HCEC 1CT (cell line): ENCODE measurements at places on chromosomes 7 and 10.

DNA sequence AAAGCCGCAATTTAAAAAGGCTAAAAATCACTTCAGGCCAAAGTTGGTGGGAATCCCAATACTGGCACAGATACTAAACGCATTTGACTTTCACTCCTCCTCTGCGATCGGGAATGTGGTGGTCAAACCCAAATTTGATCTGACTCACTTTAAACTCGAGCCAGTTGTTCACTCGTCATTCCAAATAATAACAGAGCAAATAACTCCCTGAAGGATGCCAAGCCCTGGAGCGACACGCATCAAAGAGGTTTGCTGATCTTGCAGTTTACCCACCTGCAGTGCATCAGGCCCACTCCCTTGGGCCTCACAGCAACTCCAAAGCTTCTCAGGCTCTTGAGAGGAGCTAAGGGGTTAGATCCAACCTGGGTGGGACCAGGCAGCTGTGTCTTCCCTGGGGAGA lies 12.2 kb downstream of the PTN start:
- DNase-seq, result no peak

DNA sequence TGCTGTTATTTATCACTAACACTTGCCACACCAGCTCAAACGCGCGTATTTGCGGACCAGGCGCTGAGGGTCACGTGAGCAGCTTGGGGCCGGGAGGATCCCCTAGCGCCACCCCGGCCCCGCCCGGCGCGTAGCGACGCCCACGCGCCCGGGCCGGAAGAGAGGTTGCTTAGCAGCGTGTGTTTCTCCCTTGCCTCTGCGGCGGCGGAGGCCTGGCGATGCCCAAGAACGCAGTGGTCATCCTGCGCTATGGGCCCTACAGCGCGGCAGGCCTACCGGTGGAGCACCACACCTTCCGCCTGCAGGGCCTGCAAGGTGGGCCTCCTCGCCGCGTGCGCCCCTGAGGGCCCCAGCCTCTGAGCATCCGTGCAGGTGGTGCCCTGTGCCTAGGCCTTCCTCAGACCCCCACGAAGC lies at the start of gene C10orf53:
TSS of gene C10orf53 (plus strand) at position 172 of the 414 bp plus-strand sequence. CDS start at position 219, 47 bp downstream.
- no peak for DNase-seq

DNA sequence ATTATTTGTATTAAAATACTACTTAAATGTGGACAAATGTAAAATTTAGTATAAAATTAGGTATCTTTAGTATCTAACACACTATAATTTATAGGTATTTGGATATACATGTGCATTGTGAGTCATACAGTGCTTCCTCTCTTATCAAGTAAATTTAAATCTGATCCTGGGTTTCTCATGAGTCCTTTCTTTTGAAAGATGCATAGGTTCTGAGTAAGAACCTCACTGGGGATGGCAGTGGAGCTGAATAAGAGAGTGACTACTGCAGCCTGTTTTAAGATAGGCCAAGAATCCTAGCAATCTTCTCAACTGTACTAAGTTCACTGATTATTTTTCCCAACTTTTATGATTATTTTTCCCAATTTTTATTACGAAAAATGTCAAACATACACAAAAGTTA lies 16.2 kb downstream of the CEP55 start:
- peak; percentile 46 for DNase-seq

DNA sequence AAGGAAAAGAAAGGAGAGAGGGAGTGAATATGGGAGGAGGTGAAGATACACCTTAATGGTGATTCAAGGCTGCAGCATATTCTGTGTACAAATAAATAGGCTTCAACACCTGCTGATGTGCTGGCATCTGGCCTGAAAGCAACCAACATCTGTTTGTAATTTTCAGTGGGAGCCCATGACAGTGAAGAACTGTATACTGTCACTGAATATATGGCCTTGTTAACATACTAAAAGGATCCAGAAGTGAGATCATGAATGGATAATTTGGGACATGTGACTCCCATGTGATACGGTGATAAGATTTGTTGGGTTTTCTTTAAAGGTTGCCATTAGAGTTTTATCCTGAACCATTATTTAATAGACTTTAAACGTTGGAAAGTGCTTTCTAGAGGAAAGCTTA lies 459.3 kb downstream of the CNTNAP2 start:
- no peak for DNase-seq

GRCh38 chr10:13079776-13080050 lies 20.2 kb upstream of the OPTN start:
- peak; percentile 38 for DNase-seq

GRCh38 chr10:59077855-59078254 lies 98.6 kb upstream of the PHYHIPL start:
- no peak for DNase-seq

DNA sequence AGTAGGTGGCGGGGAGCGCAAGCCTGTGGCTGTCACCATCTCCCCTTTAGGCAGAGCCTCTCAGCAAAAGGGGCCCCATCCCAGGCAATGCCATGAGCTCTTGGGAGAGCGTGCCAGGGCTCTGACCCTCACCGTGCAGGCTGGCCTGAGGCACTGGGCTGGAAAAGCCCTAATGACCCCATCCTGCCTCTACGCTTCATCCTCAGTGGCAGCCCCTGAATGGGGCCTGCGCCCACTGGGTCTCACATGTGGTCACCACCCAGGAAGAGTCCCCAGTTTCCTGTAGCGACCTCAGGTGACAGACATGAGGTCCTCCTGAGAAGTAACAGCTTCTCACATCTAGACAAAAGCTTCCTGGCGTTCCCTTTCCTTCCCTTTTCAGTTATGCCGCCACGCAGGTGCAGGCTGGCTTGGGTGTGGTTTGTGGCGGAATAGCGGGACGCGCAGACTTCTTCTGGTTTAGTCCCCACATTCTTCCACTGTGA lies 59.2 kb downstream of the CLEC2L start:
- no peak for DNase-seq

- DNase-seq, result no peak
Observed at GRCh38 chr7:36896956-36897590, 172.8 kb upstream of the AOAH start.

DNA sequence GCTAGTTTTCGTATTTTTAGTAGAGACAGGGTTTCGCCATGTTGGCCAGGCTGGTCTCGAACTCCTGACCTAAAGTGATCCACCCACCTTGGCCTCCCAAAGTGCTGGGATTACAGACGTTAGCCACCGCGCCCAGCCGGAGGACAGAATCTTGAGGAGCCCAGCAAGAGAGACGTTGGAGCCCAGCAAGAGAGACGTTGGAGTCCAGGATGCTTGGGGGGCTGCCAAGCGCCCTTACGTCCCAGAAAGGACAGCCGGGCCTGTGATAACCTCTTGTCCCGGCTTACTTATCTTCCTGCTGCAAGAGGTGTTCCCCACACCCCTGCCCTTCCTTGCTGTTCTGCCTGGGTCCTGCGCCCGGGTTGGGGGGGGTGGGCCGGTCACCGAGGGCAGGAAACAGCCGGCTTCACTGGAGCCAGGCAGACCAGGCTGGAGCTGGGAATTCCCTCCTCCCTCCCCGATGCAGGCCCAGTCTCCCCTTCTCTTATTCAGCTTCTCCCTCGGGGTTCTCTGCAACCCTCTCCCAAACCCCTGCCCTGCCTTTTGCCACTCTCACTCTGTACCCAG lies 1.9 kb upstream of the EPHB4 start:
- no peak for DNase-seq

DNA sequence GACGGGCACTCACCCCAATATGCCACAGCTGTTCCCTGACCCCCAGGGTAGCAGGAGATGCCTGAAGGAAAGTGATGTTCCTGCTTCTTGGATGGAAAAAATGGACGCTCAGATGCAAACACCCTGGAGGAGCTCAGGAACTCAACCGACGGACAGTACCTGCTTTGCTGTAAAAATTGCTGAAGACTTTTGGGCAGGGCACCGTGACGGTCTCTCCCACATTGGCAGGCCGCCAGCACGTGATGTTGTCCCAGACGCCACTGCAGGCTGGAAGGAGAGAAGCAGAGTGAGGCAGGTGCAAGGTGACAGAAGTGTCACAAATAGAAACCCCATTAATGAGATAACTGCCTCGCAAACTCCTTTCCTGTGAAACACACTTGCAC lies 35.0 kb downstream of the VIPR2 start:
- DNase-seq, result no peak

GRCh38 chr10:106991091-106991490 lies 173.4 kb downstream of the SORCS1 start:
- no peak for DNase-seq

DNA sequence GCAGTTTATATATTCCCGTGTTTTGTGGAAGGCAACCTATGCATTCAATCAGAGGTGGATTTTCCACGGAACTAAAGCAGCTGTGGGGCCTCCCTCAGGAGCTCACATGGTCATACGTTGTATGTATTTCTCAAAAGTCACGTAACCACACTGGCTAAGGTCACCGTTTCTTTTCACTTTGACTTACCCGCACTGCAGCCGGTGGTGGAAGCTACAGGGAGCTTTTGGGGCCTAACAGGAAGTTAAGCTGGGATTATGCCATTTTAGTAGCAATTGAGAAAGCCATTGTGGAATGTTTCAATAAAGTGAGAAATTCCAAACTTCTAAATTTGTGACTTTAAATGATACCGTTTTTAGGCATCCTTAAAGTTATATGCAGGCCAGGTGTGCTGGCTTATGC lies 111.2 kb upstream of the KLF6 start:
- no peak for DNase-seq

DNA sequence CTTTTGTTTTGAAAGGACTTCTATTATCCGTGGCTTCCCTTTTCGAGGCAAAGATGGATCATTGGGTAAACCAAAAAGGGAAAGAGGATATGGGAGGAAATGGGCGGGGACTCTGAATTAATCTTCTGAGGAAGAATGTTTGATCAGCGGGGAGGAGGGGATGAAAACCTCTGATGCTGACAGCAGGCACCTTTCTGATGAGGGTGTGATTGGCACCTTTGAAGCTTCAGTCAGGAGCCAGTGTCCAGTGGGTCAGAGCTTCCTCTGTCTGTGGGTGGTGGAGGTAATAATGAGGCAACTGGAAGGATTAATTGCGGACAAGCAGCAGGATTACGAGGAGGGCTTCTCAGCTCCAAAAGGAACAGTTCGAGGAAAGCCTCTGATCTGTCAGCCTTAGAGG lies 877.6 kb downstream of the LRMDA start:
- no peak for DNase-seq

DNA sequence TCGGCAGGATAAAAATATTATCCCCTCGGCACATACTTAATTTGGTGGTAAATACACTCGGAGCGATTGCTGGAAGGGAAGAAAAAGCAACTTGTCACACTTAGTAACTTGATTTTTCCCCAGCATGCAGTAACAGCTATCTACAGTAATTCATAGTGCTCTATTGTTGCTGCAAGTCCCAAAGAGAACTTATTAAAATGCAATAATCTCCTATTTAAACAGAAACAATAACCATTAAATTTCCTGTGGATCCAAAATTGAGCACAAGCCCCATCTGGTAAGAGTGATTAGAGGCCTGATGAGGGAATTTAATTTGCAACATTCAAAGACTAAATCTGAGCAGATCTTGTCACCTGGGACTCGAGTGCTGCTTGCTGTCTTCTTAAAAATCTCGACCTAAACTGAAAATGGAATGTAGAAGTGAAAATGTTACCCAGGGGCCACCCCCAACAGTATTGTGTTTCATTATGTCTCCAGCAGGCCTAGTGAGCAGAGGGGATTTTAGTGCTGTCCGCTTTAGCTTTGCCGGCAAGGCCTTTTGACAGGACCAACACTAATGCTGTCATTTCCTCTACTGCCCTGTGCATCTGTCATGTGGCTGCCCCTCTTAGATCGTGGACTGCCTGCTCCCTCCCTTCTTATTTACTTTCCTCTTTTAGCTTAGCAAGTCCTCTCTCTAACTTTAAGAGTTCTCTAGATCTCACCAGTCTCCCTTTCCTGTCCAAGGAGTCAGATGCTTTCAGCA lies 639.7 kb downstream of the AUTS2 start:
- DNase-seq, result no peak

GRCh38 chr10:52409928-52410327 lies 95.8 kb downstream of the DKK1 start:
- DNase-seq, result no peak

DNA sequence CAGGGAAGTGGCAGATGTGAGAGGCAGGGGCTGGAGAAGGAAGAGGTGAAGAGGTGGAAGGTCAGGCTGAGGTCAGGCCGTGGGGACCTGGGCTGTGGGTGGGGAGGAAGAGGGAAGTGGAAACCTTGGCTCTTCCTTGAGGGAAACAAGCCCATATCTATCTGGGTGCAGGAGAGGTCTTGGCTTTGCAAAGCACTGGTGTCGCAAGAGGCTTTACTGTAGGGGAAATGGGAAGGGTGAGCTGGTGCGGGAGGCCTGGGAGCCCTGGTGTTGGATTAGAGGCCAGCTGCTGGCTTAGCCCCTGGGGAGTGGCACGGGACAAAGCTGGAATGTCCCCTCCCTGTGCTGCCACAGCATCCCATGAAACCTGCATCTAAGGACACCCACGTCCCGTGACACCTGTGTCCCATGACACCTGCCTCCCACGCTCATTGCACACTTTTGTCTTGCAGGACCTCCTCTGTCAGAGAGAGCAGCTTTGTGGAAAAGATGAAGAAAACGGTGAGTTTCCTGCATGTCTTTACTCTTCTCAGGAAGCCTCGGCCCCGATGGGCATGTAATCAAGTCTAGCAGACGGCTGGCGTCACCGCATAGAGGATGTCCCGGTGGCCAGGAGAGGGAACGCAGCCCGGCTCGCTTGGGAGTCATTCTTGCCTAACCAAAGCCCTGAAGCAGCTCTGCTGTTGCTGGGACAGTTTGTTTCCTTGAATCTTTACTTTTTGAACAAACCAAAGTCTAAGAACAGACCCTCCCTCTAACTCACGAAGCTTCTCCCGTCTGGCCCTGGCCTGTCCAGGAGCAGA lies 22.2 kb downstream of the TMEM120A start:
- DNase-seq, result no peak

GRCh38 chr7:28957751-28958234 lies 337 bp downstream of the TRIL start:
- no peak for DNase-seq

DNA sequence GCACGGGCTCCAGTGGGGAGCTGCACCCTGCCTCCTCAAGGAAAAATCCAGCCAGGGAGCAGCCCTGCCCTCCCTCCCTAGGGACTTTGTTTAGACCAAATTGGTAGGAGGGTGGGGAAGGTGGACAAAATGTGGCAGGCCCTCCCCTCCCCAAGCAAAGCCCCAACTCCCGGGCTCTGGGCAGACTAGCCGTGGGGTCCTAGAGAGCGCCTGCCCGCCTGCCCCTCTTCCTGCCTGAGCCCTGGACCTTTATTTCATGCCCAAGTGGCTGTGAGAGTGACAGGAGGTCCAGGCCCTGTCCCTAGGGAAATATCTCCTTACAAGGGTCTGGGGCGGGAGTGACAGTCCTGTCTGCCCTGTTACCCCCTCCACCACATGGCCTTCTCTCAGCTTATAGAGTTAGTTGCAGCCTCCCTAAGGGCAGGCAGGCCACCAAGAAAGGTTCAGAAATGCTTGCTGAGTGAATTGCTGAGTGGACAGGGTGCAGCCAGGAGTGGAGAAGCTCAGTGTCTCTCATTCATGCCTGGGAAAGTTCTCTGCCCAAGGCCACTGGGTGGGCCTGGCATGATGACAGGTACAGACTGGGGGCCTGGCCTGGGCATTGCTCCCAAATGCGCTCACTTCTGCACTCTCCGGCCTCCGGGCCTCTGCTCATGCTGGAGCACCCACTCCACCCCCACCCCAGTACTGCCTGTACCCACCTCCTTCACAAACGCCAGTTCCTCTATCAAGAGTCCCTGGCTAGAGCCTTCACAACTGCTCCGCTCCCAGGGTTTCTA lies 25.2 kb downstream of the DNAJB12 start:
- DNase-seq, result no peak
